ENCODE measurements at places on chromosomes 1 and 21.
A peak's percentile ranks its signal among the peaks of the same experiment; 100 is the strongest.

- DNase-seq: no peak
Observed at GRCh38 chr1:245469734-245470133, 314.9 kb downstream of the KIF26B start.

GRCh38 chr1:193143285-193143684 lies 21.5 kb downstream of the CDC73 start:
- no peak for DNase-seq

DNA sequence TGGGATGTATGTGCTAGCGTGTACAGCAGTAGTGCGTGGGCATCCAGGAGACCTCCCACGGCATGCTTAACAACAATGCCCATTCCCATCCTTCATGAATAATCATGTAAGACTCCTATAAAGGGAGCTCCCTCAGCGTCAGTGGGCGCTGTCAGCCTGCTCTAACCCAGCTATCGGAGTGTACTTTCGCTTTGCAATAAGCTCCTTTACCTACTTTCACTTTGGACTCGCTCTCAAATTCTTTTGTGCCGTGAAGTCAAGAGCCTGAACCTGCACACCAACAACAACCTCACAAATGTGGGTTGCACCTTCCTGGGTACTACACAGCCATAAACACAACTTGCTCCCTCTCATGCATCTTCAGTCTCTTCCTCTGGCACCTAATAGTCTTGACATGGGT lies 114.8 kb upstream of the PAXBP1 start:
- peak; percentile 36 for DNase-seq

- DNase-seq: no peak
Observed at GRCh38 chr21:38455403-38455802, 42.9 kb downstream of the ERG start.

DNA sequence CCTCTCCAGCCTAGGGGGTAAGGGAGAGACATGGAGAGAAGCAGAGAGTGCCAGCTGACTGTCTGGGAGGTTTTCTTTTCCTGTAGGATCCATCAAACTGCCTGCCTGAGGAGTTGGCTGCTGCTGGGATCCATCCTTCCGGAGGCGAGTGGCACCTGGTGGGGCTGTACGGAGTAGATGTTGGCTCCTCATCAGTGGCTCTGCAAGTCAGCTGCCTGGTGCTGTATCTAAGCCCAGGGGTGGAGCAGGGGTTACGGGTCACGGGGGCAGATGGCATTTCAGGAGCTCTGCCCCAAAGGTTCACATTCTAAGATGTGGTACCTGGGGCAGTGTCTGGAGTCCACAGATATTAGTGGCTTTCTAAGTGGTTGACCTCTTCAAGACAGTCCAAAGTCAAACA lies 128.0 kb downstream of the ACTL8 start:
- no peak for DNase-seq

GRCh38 chr1:163538667-163539066 lies 216.9 kb downstream of the NUF2 start:
- no peak for DNase-seq

- DNase-seq: no peak
Observed at GRCh38 chr1:234238060-234238459, 135.2 kb upstream of the COA6 start.

DNA sequence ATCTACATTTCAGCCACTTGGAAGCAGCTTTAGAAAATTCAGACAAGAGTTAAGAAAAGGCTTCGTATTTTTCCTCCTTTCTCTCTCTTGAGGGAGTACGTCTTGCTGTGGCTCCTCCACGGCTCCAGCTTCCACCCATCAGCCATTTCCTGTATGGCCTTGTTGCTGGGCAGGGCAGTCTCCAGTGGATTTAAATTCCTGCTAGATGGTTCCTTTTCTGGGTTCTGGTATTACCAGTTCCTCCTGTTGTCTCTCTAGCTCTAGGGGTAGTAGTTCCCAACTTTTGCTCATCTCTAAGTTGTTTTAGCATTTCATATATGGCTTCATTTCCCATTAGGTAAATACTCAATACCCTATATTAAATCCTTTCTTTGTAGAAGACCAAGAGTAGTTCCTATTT lies 1098.3 kb downstream of the ADGRL2 start:
- DNase-seq: no peak
